DMS79 (cell line): ENCODE measurements at places on chromosomes 7 and 10.

GRCh38 chr10:95333997-95334804, 43.4 kb upstream of the PDLIM1 start:
- DNase-seq = no peak

DNA sequence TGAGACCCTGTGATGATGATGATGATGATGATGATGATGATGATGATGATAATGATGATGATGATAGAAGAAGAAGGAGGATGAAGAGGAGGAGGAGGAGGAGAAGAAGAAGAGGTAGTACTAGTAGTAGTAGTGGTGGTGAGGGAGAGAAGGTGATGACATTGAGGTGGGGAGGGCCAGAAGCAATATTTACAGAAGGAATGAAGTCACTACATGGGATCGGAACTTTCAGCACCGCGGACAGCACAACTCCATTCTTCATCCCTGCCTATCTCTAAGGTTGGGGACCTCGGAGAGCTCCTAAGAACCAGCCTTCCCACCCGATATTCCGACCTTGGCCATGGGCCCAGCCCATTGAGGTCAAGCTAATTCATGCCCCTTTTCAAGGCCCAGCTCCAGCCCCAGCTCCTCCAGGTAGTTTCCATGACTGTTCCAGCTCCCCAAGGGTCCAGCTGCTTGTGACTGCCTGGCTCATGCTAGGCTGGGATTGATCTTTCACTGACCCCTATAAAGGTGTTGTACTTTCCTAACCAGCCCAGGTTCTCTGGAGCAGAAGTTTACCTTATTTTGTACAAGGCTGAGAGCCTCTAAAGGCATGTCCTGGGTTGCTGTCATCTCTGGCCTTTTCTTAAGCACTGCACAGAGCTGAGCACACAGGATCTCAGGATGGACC, 10.3 kb downstream of the CRHR2 start:
- no peak for DNase-seq

DNA sequence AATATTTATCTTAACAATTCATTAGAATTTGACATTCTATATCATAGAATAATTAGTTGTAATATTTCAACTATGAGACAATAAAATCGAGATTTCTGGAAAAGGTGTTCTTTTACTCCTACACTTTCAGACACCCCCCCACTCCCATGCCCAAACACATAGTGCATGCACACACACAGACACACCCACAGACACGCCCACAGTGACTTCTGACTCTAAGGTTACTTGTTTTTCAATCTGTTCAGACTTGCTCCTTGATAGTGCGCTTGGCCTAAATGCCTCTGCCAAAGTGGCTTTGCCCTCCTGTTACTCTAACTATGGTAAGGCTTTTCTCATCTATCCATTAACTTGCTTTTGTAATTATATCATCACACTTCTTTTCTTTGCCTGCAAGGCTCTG, 144.0 kb upstream of the PPP1R3A start:
- DNase-seq = no peak

GRCh38 chr10:6431186-6431585, 148.9 kb downstream of the PRKCQ start:
- no peak for DNase-seq
